ENCODE measurements at places on chromosomes 13 and 19. TPM values are rescaled to one million over a fixed set of nuclear protein-coding genes. Genes with fewer than 3 reads are reported as not detected.

The CYP2A7 gene
- not detected for total RNA-seq

The VASP gene
- 134 TPM for total RNA-seq

The STK11 gene
- total RNA-seq: 55.8 TPM

The CPB2 gene
- not detected for total RNA-seq

The TSSK6 gene
- total RNA-seq: 3.1 TPM

The ADAMTS10 gene
- total RNA-seq: 3.7 TPM

The OR10H1 gene
- total RNA-seq: not detected

The SIGLEC12 gene
- total RNA-seq: 0.76 TPM

The ZNF805 gene
- 9.7 TPM for total RNA-seq

The GFY gene
- not detected for total RNA-seq

The UPK1A gene
- total RNA-seq: 1.6 TPM

All from activated naive CD8-positive, alpha-beta T cell treated with anti-CD3 and anti-CD28 coated beads for 36 hours (primary cell).